Activated CD4-positive, alpha-beta T cell treated with anti-CD3 and anti-CD28 coated beads, Interleukin-2, amount 10 ng/mL, durations not matched to agents 24 days and 14 days (primary cell): ENCODE measurements at places on chromosomes 13 and 19.

DNA sequence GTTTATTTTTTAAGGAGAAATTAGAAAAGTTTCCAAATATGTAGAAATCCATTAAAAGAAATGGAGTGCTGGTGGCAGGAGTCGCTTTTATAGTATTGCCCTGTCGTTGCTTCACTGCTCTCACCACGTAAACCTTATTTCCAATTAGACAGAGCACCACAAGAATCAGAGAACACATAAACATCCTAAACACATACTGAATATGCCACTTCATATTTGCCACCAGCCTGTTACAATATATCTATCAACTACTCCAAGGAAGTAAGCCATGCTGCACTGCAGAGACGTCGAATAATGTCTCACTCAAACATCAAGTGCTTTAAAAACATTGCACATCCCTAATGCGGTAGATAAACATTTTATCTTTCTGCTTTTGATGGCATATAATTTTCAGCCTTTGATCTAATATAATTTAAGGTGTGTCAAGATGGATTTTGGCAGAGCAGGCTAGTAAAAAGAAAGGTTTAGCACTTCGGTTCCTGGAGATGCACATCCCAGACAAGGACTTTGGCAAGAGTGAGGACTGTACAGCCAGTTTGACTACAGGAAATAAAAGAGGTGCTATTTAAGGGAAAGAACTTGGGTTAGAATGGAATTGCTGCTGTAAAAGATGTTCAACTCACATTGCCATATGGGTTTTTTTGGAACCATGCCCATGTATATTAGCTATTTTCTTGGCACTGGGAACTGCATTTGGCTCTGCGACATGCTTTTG, 932.3 kb downstream of the EFNB2 start:
- DNase-seq: no peak

GRCh38 chr13:51767100-51767499, 36.9 kb downstream of the DHRS12 start:
- no peak for DNase-seq

DNA sequence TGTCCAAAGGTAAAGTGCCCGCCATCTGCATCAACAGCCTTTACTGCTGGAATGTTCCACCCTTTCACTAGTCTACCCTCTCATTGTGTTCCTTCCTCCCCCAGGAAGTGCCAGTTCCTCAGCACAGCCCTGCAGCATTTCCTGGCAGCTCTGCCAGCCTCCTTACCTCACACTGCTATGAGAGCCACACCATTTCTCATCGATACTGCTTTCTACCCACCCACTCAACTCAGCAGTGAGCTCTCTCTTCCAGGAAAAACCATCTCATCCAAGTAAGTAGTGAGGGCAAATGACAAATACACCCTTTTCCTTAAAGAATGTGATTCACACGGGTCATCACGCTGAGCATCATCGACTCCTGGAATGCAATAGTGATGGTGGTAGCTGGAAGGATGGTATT, 19.8 kb downstream of the UQCRFS1 start:
- peak; percentile 47 for DNase-seq

DNA sequence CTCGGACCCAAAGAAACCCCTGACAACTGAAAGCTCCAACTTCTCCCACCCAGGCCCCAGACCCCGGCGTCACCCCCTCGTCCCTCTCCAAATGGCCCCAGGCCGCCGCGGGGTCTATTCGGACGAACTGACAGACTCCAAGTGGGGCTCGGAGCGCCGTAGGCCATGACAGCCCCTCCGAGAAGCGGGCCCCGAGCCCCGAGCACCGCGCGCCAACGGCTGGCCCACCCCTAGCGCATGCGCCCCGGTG, 360 bp downstream of the DDX39A start:
- DNase-seq: no peak

GRCh38 chr19:54573330-54573872, at the start of gene LILRA2:
Gene LILRA2, plus strand, starts transcription at chr19:54573790. Its CDS starts 89 bp downstream, at chr19:54573879.
- no peak for DNase-seq

DNA sequence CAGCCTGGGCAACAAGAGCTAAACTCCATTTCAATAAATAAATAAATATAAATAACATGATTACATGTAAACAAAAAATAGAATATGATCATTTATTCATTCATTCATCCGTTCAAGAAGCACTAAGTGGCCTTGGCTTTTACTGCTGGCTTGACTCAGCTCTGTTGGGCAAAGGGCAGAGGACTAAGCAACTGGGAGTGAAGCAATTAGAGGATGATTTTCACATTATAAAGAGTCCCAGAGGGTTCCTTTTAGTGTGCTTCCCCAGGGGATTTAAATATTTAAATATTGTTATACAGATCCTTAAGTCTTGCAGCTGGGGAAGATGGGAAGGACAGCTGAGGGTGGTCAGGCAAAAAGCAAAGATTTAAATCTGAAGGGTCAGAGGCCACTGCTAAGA, 34.9 kb upstream of the FLT1 start:
- DNase-seq: no peak

DNA sequence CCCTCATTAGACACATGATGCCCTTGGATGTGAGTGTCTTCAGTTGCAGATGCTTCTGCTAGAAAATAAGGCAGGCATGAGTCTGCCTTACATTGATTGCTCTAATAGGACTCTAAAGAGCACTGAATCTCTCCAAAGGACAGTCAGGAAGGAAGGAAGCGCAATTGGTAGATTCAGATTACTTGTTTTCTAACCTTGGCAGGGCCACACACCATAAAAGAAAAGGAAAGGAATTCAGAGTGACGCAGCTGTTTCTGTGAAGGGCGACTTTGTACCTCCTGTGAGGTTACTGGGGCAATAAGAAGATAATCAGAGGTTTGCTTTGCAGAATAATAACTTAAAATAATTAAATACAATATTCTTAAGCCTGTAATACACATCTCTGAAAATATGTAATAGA, 48.0 kb downstream of the FRY start:
- DNase-seq: no peak

DNA sequence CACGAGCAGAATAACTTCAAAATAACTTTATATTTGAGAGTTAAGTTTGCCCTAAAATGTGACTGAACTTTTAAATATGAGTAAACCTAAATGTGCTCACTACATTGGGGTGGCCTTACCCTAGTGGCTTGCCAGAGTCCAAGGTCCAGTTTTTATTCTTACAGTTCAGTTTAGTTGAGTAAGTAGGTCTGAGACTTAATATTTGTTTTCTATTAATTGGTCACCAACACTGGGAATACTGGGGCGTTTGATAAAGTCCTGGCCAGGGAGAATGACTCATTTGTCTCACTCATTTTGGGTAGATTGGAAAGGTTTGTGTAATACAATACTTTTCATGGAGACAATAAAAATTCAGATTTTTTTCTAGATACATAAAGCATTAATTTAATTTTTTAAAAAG, 127.8 kb upstream of the SPATA13 start:
- no peak for DNase-seq

GRCh38 chr13:91405240-91405639, 6.8 kb downstream of the GPC5 start:
- DNase-seq: no peak

DNA sequence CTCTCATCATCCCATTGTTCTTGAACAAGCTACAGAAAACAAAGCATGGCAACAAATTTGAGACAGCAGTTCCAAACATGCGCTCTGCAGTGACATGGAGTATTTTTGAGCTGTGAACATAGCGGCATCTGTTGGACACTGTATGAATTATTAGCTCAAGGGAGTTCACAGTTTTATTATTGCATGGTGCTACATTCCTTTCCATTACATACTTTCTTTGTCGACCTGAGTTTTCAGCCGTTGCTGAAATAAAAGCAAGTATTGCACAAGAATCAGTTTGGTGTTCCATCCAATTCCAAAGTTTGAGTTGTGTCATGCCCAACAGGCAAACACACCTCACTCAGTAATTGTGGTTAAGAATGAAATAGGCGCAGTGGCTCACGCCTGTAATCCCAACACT, 30.1 kb upstream of the METTL21C start:
- DNase-seq: peak; percentile 65

- peak; percentile 65 for DNase-seq
Observed at GRCh38 chr19:13505761-13506470, 363 bp downstream of the CACNA1A start.

DNA sequence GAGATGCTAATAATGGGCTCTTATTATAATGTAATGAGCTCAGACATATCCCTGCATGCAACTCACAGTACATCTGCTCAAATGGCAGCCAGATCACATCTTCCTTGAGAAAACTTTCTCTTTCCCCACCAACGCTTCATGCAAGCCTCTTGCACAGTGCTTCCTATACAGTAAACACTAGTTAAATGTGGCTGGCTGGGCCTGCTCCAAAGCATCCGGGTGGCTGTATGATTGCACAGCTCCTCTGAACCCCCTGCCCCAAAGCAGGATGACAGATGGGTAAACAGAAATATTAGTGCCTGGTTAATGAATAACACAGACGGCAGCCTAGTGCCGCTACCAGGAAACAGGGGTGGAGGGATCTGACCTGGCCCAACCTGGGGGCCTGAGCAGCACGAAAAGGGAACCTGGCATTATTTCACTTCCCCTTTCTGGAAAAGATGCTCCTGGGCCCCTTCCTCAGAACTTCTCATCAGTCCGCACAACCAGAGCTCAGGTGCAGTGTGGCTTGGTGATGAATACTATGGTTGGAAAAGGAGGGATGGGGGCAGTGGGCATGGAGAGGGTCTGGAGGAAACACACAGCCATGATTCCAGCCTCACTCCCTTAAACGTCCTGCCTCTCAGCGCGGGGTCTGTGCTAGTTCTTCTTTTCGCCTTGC, 10.8 kb downstream of the FFAR2 start:
- no peak for DNase-seq

- DNase-seq: no peak
Observed at GRCh38 chr13:28031220-28031895, 42.9 kb upstream of the URAD start.

- no peak for DNase-seq
Observed at GRCh38 chr19:30718014-30718413, 345.8 kb downstream of the ZNF536 start.

DNA sequence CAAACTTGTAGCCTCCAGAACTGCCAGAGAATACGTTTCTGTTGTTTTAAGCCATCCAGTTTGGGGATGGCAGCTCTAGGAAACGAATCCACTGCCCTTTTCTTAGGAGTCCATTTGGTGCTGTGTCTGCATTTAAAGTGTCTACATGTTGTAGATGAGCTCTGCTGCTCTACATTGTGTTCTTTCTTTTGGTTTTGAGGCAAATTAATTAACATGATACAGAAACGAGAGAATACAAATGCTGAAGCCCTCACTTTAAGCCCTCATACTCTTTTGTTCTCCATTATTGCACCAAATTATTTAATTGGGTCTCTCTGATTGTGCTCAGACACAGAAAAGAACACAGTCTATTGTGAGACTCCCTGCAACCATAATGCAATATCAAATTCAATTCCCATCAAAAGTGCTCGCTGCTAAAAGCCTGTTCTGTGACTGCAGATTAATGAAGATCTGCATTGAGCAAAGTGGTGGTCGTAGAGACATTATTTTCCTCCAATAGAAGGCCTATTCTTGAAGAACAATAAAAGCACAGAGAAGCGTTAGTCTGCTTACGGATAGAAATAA, 166.3 kb upstream of the SOX21 start:
- no peak for DNase-seq

- no peak for DNase-seq
Observed at GRCh38 chr13:106302843-106303242, 232.6 kb downstream of the EFNB2 start.

GRCh38 chr19:39986643-39987042, 10.2 kb upstream of the ZNF546 start:
- DNase-seq: no peak

GRCh38 chr13:27026396-27026795, 145.2 kb downstream of the USP12 start:
- DNase-seq: no peak

GRCh38 chr19:35157431-35157830, 2.9 kb downstream of the FXYD5 start:
- no peak for DNase-seq

GRCh38 chr19:14147797-14148605, 11.6 kb upstream of the ASF1B start:
- DNase-seq: peak; percentile 85

- no peak for DNase-seq
Observed at GRCh38 chr13:45781553-45782326, 69.8 kb downstream of the SIAH3 start.

DNA sequence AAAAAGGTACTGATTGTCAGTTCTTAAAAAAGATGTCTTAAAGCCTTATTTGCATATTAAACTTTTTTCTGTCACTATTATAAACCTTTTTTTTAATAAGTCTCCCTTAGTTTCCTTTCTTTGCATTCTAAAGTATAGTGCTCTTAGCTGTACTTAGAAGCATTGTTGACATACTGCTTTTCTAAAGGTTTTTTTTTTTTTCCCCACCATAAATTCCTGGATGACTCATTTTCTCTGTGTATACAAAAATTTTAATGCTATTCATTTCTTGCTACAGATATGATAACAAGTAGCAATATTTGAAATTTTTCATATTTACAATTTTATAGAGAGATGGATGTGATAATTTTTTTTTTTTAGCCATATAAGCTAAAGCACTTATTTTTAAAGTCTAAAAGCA, 43.5 kb downstream of the METTL21C start:
- no peak for DNase-seq

DNA sequence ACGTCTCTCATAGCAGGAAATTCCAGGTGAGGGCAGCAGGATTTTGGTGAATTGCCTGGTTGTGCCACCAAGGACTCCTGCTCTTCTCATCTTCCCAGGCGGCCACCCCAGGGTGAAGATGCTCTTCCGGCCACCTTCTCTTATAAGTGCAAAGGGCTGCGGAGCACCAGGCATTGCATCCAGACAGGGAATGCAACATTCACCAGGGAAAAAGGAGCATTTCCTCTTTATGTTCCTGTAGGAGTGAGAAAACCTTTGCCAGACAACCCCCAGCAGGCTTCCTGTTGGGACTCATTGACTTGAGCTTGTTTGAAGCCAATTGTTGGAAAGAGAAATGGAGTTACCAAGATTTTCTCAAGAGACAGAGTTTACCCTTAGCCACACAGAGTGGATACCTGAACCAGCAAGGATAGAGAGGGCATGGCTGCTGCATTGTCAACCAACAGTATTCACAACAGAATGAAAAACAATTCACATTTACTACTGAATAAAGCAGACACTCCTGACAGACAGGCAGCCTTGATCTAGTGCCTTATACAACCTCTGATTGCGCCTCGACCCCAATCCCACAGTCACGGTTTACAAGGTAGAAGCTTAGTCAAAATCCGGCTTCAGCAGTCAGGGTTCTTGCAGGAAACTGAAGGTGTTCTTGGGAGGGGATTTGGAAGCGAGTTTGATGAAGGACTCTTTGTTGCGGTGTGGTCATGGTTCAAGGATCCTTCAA, 1.8 kb upstream of the ATP11A start:
- DNase-seq: no peak

- DNase-seq: no peak
Observed at GRCh38 chr13:75929076-75929475, 292.9 kb downstream of the LMO7 start.

DNA sequence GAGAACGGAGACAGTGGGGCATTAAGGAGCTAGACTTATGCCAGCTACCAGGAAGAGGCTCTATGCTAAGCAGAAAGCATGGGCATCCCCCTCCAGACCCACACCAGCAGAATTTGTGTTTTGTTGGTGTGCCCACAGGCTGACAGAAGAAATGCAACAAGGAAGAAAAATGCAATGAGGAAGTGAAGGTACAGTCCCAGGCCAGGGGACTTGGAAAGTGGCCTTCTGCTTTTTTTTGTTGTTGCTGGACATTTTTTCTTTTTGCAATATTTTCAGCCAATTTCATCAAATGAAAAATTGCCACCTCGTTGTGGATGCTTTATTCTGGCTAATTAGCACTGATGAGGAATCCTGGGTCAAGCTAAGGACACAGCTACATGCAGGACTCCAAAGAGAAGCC, 167.7 kb downstream of the TSHZ3 start:
- DNase-seq: peak; percentile 36
